Sigmoid colon (tissue), 7 donors: ENCODE measurements at places on chromosomes 7 and 10. TPM values are rescaled to one million over a fixed set of nuclear protein-coding genes. Genes with fewer than 3 reads are reported as not detected.

Gene STEAP1B
- 1.6 TPM for polyA plus RNA-seq

Gene TMEM236
- polyA plus RNA-seq = 2.4 TPM

Gene ATRNL1
- 0.60 TPM for polyA plus RNA-seq

Gene SFTPA1
- polyA plus RNA-seq = 2.4 TPM

Gene HYCC1
- 8.1 TPM for polyA plus RNA-seq

Gene GPR15LG
- 324 TPM for polyA plus RNA-seq

Gene IDI2
- not detected for polyA plus RNA-seq

Gene ZNF425
- polyA plus RNA-seq = 0.60 TPM

Gene ZPBP
- not detected for polyA plus RNA-seq

Gene PILRA
- polyA plus RNA-seq = 5.4 TPM

Gene TMEM273
- 5.4 TPM for polyA plus RNA-seq

Gene RAMP3
- 26.0 TPM for polyA plus RNA-seq
